ENCODE measurements at places on chromosomes 12 and 14. TPM values are rescaled to one million over a fixed set of nuclear protein-coding genes. Genes with fewer than 3 reads are reported as not detected.

GRCh38 chr14:50667684-50667995, 466 bp downstream of the SAV1 start:
- peak; percentile 75 for DNase-seq

Gene PKP2
- 12.2 TPM for total RNA-seq

DNA sequence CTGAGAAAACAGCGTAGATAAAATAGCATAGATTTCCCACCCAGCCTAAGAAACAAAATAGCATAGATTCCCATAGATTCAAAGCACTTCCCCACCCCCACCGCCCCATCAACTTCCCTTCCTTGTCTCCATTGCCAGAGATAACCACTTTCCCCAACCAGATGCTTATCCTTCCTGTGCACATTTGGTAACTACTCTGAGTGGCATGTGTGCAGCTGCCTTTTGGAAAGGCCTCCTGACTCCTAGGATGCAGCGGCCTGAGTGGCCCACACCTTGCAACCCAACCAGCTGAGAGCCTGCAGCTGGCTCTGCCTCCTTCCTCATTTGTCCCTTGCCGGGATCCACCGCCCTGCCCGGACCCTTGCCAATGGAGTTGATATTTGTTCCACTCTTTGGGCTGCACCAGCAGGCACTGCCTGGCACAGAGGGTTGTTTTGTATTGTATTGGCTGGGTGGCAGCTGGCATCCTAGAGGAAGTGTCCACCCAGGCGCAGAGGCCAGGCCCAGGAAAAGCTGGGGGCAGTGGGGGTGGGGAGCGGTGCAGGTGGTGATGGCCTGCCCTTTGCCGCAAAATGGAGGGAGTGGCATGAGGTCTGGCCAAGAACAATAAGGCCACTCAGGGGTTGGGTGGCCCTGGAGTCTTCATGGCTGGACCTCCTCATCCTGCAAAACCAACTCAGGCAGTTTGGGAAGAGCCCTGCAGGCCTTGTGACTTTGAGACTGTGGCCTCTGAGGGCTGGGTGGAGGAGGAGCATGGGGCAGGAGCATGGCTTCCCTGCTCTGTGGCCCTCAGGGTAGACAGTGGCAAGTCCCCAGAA, 4.9 kb downstream of the SLC48A1 start:
- no peak for DNase-seq

Gene CELA1
- not detected for total RNA-seq

Gene SERPINA3
- total RNA-seq: 1,011 TPM

- no peak for DNase-seq
These were observed 1153.0 kb upstream of the TMEM132C start for GRCh38 chr12:127113945-127114344.

GRCh38 chr12:114384739-114385138, 21.2 kb downstream of the TBX5 start:
- no peak for DNase-seq

DNA sequence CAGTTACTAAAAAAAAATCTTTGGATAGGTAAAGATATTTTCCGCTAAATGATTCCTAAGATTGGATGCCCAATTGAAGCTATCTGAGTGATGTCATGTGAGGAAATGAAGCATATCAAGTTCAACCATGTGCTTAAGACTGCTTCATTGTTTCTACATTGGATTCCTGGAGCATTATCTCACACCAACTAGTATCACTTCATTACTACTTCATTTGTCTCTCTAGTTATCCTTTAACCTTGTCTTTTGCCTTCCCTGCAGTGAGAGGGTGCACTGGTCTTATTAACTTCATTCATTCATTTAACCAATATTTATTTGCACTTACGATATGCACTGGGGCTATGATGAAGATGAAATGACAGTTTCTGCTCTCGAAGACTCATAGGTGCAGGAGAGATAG, 198.1 kb downstream of the SLC38A4 start:
- DNase-seq: no peak

Gene CABP1
- 0.87 TPM for total RNA-seq

Gene OAS1
- total RNA-seq: 2.9 TPM

All from pancreas (tissue), 10 donors.